NCI-H2107 (cell line): ENCODE measurements at places on chromosomes 1 and 21.

DNA sequence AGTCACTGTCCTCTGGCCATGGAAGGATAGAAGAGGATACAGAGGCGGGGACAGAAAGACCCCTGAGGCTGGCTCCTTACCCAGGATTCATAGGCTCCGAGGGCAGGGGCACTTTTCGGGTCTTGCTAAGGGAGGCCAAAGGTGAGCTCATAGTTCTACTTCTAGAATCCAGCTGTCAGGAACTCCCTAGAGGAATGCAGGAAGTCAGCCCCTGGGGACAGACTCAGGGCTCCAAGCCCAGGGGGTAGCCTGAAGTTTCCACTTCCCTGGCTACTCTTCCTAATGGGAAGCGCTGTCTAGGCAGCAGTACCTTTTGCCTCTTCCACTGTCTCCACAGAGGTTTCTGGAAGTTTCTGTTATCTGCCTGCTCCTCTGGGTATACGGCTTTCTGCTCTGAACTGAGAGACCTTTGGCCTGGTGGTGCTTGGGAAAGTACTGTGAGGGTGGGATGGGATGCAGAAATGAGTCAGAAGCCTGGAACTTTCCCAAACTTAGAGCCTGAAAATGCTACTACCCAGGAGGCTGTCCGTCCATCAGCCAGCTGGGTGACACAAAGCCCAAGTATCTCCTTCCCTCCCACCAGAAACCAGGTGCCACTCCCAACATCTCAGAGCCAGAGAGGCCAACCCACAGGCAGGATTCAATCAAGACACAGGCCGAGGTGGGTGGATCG lies 3.6 kb downstream of the UBXN11 start:
- DNase-seq, result no peak

- DNase-seq, result no peak
Measured at GRCh38 chr21:34143685-34144182, 70.4 kb downstream of the MRPS6 start.

DNA sequence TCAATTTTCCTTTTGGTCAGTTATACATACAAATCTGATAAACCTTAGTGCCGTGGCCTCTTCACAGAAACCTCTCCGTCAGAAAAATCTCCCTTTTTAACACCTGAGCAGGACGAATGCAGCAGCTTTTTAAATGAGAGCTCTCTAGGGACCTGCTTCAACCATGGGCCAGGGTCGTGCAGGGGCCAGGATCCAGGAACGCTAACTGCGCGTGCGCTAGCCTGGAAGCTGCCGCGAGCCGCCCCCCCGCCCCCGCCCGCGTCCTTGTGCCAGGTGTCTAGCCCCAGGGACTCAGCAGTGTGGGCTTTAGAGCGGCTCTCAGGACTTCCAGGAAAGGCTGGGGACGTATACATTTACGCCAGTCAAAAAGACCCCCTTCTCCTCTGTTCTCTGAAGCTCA lies 136.8 kb upstream of the FMN2 start:
- no peak for DNase-seq

DNA sequence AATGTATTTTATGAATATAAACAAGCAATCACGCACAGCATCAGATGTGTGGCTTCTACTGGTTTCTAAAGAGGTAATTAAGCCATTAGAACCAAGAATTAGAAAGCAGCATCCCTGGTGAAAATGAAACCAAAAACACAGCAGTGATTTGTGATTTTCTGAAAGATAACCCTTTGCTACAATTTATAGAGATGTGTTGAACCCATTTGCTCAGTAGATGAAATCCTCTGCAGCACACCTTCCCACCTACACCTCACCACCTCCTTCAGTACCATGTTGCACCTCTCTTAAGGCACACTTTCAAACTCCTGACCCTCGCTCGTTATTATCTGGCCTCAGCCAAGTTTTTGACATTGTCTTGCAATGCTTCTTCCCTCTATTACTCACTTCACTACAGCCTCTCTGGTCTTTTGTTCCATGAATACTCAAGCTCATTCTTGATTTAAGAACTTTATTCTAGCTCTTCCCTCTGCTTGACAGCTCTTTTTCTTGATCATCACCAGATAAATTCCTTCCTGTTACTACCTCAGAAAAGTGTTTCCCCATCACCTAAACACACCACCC lies 38.6 kb downstream of the NSL1 start:
- no peak for DNase-seq

- DNase-seq, result no peak
Measured at GRCh38 chr1:100793659-100794058, 74.1 kb downstream of the VCAM1 start.
